ENCODE measurements at places on chromosomes 13 and 19.

GRCh38 chr13:44895264-44895952 lies 93.9 kb downstream of the NUFIP1 start:
- no peak for ATAC-seq

DNA sequence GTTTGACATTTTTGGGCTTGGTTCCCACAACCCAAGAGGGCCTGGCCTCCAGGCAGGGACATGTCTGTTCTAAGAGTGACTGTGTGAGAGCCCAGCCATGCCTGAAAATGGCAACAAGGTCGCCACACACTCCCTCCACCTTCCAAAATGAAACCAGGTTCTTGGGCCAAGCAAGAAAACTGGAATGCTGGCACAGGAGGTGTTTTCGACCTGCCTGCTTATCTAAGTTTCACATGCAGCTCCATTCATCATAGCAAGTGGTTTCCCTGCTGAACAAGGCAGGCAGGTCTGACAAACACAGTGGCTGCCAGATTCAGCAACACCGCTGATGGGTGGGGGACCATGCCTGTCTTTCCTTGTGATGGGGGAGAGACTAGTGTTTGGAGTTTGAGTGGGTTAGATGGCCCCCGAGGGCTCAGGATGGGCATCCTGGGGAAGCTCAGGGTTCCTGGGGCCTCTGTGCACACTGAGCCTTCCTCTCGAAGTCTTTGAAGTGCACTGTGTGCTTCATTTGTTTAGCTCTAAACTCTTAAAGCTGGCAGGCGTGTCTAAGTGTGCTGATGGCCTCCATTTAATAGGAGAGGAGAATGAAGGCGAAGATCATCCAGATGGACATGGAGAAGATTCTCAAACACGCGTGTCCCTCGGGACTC lies 17.9 kb upstream of the GAS6 start:
- ATAC-seq: peak; percentile 78

DNA sequence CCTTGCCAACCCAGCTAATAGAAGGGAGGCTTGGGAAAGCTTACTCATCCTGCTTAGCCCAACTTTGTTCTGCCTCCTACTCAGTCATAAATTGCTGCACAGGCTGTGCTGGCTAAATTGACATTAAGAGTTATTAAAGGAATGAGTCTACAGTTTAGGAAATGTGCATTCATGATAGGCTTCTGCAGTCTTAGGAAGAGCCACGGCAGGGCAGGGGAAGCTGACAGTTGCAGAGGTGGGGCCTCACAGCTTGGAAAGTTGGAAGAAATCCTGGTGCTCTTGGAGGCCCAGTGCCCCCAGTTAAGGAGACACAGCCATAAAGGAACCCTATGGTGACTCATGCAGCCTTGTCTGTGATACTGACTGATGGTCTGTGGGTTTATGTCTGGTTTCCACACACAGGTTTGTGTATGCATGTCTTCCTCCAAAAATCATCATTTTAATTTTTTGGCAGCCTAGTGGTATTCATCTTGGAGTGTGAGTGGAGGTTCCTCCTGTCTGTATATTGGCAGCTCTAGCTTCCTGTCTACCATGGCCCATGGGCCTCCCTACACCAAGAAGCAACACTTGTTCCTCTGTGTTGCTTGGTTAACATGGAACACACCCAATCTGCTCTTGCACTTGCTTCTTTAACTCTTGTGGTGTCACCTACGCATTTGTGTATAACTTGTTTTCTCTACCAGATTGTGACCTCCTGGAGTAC lies 135.0 kb upstream of the KL start:
- ATAC-seq: no peak

DNA sequence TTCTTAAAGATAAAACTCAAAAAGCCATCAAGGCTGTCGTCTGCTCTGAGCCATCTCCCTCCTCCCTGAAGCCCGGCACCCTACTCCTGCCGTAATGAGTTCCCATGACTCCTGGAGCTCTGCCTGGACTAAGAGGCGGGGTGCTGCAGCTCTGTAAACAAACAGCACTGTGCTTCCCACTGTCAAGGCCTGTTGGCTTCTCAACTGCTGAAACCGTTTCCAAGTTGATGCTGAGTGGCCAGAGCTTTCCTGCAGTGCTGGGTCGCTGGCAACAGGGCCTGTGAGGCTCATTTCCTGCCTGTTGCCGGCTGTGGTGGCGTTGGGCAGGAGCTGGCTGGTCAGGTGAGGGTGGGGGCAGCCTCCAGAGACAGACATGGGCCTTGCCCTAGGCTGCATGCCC lies 26.7 kb upstream of the ISYNA1 start:
- ATAC-seq: no peak

- no peak for ATAC-seq
These were observed 47.3 kb downstream of the DNAJC3 start for GRCh38 chr13:95724252-95724651.

DNA sequence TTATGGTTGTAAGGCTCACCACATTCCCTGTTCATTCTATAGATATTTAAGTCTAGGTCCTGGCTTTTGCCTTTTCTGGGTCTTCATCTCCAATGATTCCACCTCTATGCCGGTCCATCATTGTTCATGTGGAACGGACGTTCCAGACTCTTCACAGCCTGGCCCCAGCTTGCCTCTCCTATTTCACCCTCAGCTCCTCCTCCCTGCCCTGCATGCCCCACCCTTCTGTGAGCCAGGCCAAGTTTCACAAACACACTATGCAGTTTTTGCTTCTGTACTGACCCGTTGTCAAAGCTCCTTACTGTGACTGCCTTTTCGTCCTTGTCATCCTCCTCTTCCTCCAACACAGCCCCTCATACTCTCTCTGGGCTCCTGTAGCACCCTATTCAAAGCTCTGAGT lies 31.3 kb downstream of the TEX26 start:
- ATAC-seq: no peak

DNA sequence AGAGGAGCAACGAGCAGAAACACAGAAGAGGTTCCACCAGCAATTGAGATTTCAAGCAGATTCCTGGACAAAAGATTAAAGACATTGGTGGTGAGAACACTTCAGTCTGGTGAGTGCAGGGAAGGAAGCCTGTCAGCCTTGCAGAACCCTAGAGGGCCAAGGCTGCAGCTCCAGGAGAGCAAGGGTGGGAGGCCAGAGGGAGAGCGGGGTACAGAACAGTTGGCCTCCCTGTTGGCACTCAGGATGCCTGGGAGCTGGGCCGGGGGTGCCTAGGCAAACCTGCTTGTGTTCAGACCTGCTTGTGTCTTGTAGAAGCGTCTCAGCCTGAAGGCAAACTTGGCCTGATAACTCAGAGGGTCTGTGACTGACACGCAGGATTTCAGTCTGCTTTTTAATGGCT lies 5.1 kb upstream of the LIN7B start:
- ATAC-seq: no peak
